ENCODE measurements at places on chromosomes 5 and 9. TPM values are rescaled to one million over a fixed set of nuclear protein-coding genes. Genes with fewer than 3 reads are reported as not detected.

The HSPB3 gene
- not detected for total RNA-seq

The GABRA1 gene
- total RNA-seq, result not detected

The FOXD4L3 gene
- total RNA-seq, result 0.21 TPM

The TMEM215 gene
- total RNA-seq, result not detected

The CMYA5 gene
- 0.34 TPM for total RNA-seq

The PDE6A gene
- not detected for total RNA-seq

The CDC20B gene
- total RNA-seq, result under 0.01 TPM

The DEPDC1B gene
- 1.3 TPM for total RNA-seq

The MCIDAS gene
- 0.07 TPM for total RNA-seq

The IL4 gene
- not detected for total RNA-seq

The TAS2R1 gene
- not detected for total RNA-seq

The UBTD2 gene
- 30.2 TPM for total RNA-seq

The FBP1 gene
- total RNA-seq, result under 0.01 TPM

All from nasal cavity respiratory epithelium epithelial cell of viscerocranial mucosa (primary cell).